Pancreas (tissue), 10 donors: ENCODE measurements at places on chromosomes 6 and 20.

DNA sequence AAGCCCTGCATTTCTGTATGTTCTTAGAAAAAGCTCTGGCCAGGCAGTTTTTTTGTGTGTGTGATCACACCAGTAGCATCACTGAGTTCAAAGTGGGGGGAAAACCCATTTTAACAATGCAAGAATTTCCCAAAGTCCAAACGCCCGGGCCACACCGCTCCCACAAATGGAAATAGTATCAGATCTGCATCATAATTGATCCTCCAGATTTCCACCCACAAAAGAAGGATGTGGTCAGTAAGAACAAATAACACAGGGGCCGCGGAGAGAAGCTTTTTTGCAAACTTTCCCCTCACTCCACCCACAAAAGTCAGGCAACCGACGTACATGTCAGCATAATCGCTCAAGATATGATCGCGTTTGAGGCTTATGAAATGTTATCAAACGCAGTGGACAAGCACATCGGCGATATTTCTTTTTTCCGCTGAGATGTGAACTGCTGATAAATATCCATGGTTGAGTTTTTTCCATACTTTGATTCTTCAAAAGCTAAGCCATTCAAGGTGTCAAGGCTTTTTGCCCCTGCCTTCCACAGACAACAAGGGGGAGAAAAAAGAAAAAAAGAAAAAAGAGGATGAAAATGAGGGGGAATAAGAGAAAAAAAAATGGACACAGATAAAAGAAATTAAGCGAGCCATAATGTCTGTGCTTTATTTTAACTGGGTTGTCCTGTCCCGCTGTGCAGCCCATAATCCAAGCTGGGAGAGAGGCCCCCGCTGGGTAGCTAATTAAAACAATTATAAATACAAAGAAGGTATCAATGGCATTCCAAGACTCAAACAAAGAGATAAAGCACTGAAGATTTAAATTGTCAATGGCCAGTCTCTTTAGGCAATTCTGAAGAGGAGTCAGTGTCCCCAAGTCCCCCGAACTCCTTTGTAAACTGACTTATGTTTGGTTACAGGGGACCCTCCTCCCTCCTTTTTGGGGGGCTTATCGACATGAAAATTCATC is 143.5 kb downstream of the ZFP64 start:
- H3K27ac ChIP-seq = no peak overlapping the region
- no peaks in the 10 kb centered on the region for H3K4me1 ChIP-seq
- H3K36me3 ChIP-seq = no peaks in the 10 kb centered on the region

- H3K27me3 ChIP-seq = no peaks in the 10 kb centered on the region
- no peak overlapping the region for H3K27ac ChIP-seq
- DNase-seq = no peak
- H3K4me3 ChIP-seq = no peak overlapping the region
- H3K36me3 ChIP-seq = no peaks in the 10 kb centered on the region
- peaks cover 4% of the 10 kb centered on the region for H3K4me1 ChIP-seq
Measured at GRCh38 chr6:148842296-148843019, 95.6 kb downstream of the UST start.

DNA sequence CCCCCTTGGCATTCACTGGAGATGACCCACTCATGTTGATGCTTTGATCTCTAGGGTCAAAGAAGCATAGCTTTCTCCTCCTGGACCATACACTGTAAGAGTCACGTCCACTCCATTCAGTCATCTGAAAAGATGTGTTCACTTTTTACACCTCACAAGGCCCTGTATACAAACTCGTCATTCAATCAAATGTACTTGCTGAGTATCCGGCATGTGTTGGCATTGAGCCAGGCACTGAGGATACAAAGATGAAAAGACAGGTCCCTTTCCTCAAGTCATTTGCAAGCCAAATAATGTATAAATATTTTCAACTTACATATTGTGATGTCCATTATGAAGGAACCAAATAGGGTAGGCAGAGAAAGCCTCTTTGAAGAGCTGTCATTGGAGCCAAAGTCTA is 32.6 kb upstream of the CSNK2A1 start:
- H3K4me3 ChIP-seq = no peak overlapping the region
- H3K36me3 ChIP-seq = no peaks in the 10 kb centered on the region
- peaks cover 6% of the 10 kb centered on the region for H3K27me3 ChIP-seq

DNA sequence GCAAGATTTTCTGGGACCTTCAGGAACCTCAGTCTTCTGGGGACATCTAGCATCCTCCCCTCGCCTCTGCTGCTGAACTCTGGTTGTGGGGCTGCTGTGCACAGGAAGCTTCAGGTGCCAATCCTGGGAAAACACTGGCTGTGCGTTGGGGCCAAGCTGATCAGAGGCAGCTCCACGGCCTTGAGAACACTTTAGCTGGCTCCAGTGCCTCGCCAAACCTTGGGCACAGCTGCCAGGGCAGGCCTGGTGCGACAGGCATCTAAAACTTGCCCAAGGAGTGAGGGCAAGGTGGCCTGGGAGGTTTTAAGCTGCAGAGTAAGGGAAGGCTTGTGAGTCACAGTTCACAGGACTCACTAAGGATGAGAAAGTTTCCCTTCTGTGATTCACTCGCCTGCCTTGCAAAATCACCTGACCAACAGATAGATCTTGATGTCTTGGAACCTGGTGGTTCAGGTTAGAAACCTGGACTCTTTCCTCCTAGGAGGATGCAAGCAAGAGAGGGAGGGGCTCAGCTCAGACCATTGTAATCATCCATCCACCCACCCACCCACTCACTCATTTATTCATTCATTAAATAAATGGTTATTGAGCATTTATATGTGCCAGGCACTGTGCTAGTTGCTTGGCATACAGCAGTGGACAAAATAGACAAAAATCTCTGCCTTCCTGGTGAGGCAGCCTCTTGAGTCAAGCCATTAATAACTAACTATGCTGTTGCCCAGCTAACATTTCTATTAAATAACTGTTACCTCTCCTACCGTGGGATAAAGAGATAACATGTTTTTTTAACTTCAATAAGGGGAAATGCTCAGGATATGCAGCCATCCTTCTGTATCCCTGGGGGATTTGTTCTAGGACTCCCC is 2.5 kb upstream of the SPATS1 start:
- no peak overlapping the region for H3K27ac ChIP-seq
- DNase-seq = peak; percentile 69
- H3K27me3 ChIP-seq = no peaks in the 10 kb centered on the region
- no peaks in the 10 kb centered on the region for H3K4me1 ChIP-seq
- no peaks in the 10 kb centered on the region for H3K36me3 ChIP-seq
- H3K4me3 ChIP-seq = no peak overlapping the region

GRCh38 chr6:169981568-169981967 is 230.1 kb downstream of the ERMARD start:
- no peaks in the 10 kb centered on the region for H3K36me3 ChIP-seq
- H3K27me3 ChIP-seq = no peaks in the 10 kb centered on the region
- no peaks in the 10 kb centered on the region for H3K4me1 ChIP-seq
- H3K27ac ChIP-seq = no peak overlapping the region

DNA sequence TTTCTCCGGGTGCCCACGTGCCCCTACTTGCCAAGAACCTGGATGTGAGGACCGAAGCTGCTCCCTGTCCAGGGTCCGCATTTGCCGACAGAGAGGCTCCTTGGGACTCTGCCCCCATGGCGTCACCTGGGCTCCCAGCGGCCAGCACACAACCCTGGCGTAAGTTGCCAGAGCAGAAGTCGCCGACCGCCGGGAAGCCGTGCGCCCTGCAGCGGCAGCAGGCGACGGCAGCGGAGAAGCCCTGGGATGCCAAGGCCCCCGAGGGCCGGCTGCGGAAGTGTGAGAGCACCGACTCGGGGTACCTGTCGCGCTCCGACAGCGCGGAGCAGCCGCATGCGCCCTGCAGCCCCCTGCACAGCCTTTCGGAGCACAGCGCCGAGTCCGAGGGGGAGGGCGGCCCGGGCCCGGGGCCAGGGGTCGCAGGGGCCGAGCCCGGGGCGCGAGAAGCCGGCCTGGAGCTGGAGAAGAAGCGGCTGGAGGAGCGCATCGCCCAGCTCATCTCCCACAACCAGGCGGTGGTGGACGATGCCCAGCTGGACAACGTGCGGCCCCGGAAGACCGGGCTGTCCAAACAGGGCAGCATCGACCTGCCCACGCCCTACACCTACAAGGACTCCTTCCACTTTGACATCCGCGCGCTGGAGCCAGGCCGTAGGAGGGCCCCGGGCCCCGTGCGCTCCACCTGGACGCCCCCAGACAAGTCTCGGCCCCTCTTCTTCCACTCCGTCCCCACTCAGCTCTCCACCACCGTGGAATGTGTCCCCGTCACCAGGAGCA is 28.3 kb downstream of the ZNF831 start:
- H3K4me3 ChIP-seq = no peak overlapping the region
- H3K4me1 ChIP-seq = no peaks in the 10 kb centered on the region
- H3K27me3 ChIP-seq = no peaks in the 10 kb centered on the region
- no peak for DNase-seq

GRCh38 chr20:2358006-2358405 is 22.7 kb upstream of the TGM6 start:
- H3K36me3 ChIP-seq = no peaks in the 10 kb centered on the region
- H3K27ac ChIP-seq = no peak overlapping the region
- DNase-seq = no peak
- no peak overlapping the region for H3K4me3 ChIP-seq

DNA sequence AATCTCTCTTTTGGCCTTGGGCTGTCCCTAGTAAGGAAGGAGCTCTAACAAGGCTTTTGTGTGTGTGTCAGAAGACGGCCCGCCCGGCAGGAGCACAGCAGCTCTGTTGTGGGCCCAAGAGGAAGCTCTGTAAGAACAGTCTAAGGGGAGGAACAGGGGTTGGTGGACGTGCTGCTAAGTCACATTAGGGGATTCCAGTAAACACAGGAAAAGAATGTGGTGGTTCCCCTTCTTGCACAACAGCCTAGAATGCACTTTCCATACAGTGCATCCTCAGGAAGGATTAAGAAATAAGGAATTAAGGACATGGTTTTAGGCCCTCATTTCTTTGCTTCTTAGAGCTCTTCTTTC is 114.5 kb downstream of the RNF144B start:
- no peak for DNase-seq
- H3K4me3 ChIP-seq = no peak overlapping the region
- no peaks in the 10 kb centered on the region for H3K27me3 ChIP-seq
- no peaks in the 10 kb centered on the region for H3K36me3 ChIP-seq
- H3K27ac ChIP-seq = no peak overlapping the region
- H3K4me1 ChIP-seq = no peaks in the 10 kb centered on the region

DNA sequence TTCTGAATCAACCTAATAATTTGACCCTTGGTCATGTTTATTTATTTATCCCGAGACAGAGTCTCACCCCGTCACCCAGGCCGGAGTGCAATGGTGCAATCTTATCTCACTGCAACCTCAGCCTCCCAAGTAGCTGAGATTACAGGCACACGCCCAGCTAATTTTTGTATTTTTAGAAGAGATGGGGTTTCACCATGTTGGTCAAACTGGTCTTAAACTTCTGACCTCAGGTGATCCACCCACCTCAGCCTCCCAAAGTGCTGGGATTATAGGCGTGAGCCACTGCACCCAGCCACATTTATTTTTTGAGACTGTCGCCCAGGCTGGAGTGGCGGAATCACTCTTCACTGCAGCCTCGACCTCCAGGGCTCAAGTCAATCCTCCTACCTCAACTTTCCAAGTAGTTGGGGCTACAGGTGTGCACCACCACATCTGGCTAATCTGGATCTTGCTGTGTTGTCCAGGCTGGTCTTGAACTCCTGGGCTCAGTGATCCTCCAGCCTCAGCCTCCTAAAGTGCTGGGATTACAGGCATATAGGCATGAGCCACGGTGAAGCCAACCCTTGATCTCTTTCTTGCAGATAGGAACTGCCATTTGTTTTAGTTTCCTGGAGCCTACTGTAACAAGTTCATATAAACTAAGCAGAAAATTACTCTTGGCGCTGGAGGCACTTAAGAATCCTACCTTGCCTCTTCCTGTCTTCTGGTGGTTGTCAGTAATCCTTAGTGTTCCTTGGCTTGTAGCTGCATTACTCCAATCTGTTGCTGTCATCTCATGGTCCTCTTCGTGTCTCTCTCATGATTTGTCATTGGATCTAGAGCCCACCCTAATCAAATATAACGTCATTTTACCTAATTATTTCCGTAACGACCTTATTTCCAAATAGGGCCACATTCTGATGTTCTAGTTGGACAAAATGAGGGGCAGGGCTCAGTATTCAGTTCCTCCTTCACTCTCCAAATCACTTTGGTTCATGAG is 2.3 kb downstream of the RPS18 start:
- H3K4me1 ChIP-seq = peaks cover 23% of the 10 kb centered on the region
- no peak for DNase-seq
- no peak overlapping the region for H3K27ac ChIP-seq
- H3K27me3 ChIP-seq = no peaks in the 10 kb centered on the region

DNA sequence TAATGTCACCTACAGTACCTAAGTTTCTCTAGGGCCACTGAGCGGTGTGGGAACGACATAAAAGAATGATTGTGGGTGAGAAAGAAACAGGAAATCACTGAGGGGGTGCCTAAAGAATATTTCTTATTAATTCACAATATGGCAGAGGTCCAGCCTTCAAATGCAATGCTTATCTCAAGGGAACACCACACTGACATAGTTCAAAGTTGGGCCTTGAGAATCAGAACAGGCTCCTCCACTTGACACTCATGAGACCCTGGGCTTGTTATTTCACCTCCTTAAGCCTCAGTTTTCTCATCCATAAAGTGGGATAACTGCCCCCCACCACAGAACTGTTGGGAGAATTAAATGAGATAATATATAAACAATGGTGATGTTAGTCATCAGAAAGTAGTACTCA is 40.4 kb upstream of the ARHGAP18 start:
- H3K4me3 ChIP-seq = no peak overlapping the region
- H3K36me3 ChIP-seq = no peaks in the 10 kb centered on the region
- no peaks in the 10 kb centered on the region for H3K4me1 ChIP-seq

DNA sequence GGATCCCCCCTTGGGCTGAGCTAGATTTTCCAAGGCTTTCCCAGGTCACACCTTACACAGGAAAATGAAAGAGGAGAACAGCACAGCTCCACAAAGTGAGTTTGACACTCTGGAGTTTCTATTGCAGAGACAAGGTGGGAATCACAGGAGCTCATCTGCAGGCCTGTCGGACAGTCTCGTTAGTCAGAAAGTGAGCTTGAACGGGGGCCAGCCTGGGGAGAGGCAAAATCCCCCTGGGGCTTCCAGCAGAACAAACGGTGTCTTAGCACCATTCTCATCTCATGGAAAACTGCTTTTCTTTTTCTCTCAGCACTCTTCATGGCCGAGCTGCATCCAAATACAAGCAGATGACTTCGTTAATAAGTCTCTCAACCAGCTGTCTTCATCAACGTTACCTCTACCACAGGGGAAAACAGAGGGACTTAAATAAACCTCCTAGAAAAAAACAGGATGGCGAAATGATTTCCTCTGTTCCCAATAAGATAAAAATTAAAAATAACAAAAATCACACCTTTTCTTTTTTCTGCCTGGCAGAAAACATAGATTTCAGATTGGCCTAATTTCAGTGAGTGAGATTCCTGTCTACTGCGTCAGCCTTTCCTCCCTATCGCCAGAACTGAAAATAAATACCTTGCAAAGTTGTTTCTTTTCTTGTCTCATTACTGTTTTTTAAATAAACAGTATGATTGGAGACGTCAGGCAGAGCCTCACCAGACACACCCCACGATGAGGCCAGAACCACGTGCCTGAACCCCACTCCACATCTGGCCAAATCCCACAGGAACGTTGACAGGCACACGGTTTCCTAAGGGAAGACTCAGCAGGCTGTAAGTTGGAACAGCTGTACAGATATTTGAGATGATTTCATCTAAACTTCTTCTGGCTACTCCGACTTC is 219.0 kb downstream of the TTLL2 start:
- H3K27ac ChIP-seq = no peak overlapping the region
- H3K27me3 ChIP-seq = no peaks in the 10 kb centered on the region
- no peak overlapping the region for H3K4me3 ChIP-seq
- H3K4me1 ChIP-seq = no peaks in the 10 kb centered on the region
- no peak for DNase-seq
- H3K36me3 ChIP-seq = no peaks in the 10 kb centered on the region

GRCh38 chr6:18187701-18188100 is 32.5 kb downstream of the KDM1B start:
- H3K36me3 ChIP-seq = no peaks in the 10 kb centered on the region
- no peaks in the 10 kb centered on the region for H3K27me3 ChIP-seq
- no peak for DNase-seq
- H3K4me3 ChIP-seq = no peak overlapping the region
